ENCODE measurements at places on chromosomes 13 and 19.

GRCh38 chr13:53545340-53545941 lies 516.8 kb downstream of the OLFM4 start:
- DNase-seq: no peak

DNA sequence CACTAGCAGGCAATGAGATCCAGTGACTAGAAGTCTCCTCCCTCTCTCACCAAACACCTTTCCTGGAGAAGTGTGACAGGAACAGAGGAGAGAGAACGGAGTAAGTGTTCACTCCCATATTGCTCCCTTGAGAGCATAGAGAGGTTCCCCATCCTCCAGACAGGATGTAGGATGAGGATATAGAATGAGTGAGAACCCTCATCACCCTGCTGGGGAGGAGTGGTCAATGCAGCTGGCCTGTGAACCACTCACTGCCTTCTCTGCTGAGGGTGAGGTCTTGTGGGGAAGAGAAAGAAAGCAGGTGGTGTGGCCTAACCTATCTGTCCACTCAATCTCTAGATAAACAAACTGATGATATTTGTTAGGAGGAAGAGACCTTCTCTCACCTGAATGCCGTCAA lies 386.6 kb downstream of the PCDH20 start:
- DNase-seq: no peak

GRCh38 chr13:22073718-22074117 lies 402.8 kb downstream of the FGF9 start:
- no peak for DNase-seq

GRCh38 chr19:17772172-17772571 lies 20.9 kb downstream of the FCHO1 start:
- DNase-seq: no peak

DNA sequence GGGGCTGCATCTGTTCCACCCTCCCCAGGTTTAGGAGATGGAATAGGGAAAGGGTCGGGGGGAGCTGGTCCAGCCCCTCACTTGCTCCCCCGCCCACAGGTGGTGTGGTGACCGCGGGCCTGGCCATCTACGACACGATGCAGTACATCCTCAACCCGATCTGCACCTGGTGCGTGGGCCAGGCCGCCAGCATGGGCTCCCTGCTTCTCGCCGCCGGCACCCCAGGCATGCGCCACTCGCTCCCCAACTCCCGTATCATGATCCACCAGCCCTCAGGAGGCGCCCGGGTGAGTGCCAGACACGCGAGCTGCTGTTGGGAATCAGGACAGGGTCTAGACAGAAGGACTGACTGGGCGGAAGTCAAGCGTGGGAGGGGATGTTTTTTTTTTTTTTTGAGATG lies 3.0 kb downstream of the CLPP start:
- DNase-seq: no peak

DNA sequence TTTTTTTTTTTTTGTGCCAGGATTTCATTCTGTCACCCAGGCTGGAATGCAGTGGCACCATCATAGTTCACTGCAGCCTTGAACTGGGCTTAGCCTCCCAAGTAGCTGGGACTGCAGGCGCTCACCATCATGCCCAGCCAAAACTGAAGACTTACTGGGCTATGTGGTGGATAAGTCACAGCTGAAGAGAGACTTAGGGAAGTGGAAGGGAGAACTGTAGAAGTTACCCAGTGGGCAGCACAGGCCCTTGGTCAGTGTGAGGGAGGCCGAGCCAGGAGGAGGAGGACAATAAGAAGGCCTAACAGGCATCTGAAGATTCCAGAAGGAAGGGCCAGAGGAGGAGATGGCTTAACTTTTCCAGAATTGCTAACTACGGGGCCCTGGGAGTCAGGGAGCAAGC lies 4.0 kb upstream of the PSPN start:
- no peak for DNase-seq

GRCh38 chr13:61770681-61771080 lies 355.0 kb upstream of the PCDH20 start:
- DNase-seq: no peak

DNA sequence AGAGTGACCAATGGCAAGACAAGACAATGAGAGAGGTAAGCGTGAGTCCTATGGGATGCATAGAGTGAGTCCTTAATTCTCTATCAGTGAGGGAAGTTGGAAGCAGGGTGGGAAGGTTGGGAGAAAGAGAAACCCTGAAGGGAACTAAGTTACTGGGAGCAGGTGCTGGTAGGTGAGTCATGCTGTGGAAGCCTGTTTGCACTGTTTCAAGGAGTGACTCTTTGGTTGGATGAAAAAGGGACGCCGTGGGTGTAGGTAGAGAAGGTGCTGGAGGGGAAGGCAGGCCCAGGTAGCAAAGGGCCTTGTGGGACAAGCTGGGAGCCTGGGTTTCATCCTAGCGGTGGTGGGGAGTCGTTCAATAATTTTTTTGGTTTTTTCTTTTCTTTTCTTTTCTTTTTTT lies 21.9 kb downstream of the IGFL1 start:
- no peak for DNase-seq

- DNase-seq: no peak
These were observed 184.7 kb downstream of the COG6 start for GRCh38 chr13:39840201-39840600.

DNA sequence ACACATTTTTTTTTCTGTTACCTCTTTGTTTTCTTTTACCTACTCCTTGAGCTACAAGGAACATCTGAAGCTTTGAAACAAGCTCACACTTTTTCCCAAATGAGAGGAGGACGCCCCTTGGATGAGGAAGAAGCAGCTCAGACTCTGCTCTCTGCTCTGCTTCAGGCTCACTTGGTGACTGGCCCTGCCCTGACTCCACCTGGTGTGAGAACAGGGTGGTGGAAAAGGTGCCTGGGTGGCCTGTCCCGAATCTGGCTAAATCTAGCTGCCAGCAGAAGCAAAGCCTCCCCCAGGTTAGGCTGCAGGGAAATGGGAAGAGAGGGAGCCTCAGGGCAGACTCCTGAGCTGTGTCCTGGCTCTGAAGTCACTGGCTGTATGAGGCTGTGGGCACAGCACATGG lies 68.0 kb upstream of the CEACAM8 start:
- no peak for DNase-seq

DNA sequence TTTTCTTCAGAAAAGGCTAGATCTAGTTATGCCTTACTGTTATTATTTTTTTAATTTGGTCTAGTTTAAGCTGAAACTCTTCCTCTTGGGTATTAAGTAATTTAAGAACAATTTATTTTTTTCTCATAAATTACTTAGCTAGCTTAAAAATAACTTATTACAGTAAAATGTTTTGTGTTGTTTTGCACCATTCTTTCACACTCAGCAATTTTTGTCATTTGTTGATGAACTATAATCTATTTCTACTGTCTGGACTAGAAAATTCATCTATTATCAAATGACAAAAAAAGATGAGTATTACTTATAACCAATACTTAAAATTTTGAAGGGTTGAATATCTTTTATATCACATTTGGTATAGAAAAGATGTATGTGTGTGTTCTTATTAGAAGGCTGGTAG lies 1.6 kb upstream of the LPAR6 start:
- DNase-seq: no peak

GRCh38 chr19:7858109-7858770 lies 15.9 kb downstream of the PRR36 start:
- peak; percentile 62 for DNase-seq

DNA sequence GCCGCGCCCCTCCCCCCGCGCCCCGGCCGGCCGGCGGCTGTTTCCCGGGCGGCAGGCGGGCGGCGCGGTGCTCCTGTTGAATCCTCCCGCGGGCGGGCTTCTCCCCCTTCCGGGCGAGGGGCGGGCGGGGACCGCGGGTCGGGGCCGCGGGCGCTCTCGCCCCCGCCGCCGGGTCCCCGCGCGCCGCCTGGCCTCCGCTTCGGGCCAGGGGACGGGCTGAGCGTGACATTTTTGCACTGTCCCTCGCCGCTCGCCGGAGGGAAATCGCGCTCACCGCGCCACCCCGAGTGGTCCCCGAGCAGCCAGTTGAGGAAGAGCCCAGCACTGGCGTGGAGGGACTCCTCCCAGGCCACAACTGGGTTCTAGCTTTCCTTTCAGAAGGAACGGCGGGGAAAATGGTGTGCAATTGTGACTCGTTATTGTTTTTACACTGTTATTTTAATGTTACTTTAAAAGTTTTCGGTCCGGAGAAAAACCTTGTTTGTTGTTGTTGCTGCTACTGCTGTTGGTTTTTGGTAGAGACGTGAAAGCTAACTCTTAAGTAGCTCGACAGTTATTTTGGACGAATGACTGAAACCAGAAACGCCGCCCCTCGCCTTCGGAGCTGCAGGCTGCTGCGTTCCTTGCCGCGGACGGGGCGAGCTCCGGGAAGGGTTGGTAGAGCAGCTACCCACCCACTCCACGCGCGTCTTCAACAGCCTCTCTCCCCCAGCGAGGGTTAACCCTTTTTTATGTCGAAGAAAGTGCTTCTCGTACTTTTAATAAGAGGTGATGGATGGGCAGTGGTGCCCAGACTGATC lies 959 bp downstream of the PDS5B start:
- DNase-seq: peak; percentile 42

DNA sequence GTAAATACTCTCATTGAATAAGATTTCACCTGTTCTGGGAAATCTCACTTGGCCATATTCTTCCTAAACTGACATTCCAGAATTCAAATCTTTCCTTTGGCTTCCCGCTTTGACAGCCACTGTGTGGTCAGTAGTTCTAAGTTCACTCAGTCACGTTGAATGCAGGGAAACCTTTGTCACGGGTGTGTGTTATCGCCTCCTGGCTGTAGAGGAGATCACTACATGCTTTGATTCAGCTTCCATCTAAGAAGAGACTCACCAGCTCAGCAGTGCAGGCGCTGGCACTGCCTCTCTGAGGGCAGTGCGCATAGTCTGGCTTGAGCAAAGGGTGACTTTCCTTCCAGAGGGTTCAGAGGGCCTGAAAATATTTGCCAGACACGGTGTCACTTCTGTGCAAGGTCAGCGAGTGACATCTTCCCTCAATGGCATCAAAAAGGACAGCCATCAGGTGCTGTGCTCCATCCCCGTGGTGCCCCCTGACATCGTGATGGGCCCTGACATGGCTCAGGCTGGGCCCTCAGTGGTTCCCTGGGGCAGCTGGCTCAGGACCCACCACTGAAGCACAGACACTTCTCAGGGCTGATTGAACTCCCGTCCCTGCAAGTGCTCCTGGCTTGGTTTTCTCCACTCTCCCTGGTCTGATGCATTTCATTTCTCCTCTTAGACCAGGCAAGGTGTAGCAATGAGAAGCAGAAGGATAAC lies 635.4 kb upstream of the ARGLU1 start:
- no peak for DNase-seq

- DNase-seq: peak; percentile 22
These were observed 3.5 kb upstream of the CD320 start for GRCh38 chr19:8311461-8312260.

- no peak for DNase-seq
These were observed 1.1 kb downstream of the INSR start for GRCh38 chr19:7292950-7293761.

DNA sequence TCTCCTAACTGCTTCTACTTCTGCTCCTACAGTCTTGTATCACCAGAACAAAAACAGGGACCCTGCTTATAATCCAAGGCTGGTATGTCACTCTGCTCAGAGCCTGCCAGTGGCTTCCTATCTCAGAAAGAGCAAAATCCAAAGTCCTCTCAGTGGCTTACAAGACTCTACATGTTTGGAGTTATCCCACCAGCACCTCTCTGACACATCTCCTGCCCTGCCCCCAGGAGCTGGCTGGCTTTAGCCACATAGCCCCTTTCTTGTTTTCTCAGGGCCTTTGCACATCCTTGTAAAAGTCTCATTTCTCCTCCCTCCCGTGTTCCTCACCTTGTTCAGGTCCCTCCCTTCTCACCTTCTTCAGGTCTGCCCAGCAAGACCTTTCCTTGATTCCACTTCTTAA lies 2.2 kb upstream of the KCTD12 start:
- no peak for DNase-seq
